ENCODE measurements at places on chromosomes 5 and 9.

DNA sequence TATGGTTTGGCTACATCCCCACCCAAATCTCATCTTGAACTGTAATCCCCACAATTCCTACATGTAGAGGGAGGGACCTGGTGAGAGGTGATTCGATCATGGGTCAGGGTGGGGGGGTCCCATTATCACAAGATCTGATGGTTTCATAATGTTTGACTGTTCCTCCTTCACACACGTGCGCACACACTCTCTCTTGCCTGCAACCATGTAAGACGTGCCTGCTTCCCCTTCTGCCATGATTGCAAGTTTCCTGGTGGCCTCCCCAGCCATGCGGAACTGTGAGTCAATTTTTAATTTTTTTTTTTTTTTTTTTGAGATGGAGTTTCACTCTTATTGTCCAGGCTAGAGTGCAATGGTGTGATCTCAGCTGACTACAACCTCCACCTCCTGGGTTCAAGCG, 27.0 kb downstream of the FAM169A start:
- DNase-seq: no peak

DNA sequence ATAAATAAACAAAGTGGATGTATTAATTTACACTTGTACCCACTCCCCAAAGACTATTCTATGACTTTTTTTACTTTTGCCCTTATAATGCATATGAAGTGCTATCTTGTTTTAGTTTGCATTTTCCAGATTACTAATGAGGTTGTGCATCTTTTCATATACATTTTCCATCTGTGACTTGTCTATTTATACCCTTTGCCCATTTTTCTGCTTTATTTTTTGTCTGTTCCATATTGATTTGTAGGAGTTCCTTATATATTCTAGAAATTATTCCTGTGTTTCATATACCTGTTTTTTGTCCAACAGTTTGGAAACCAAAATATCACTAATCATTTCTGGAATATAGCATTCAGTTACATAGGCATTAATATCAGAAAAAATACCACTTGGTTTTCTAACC, 54.0 kb upstream of the SLC30A5 start:
- no peak for DNase-seq

- DNase-seq: no peak
Measured at GRCh38 chr5:135085936-135086725, 52.1 kb upstream of the PITX1 start.

GRCh38 chr9:6887051-6887450, 129.3 kb downstream of the KDM4C start:
- DNase-seq: no peak

GRCh38 chr9:36956908-36957307, 77.2 kb downstream of the PAX5 start:
- DNase-seq: no peak

- DNase-seq: no peak
Measured at GRCh38 chr5:124628721-124629596, 117.5 kb downstream of the ZNF608 start.

GRCh38 chr9:89281106-89281505, 29.9 kb upstream of the CKS2 start:
- DNase-seq: no peak

- DNase-seq: no peak
Measured at GRCh38 chr5:167096816-167097215, 1194.6 kb upstream of the WWC1 start.

DNA sequence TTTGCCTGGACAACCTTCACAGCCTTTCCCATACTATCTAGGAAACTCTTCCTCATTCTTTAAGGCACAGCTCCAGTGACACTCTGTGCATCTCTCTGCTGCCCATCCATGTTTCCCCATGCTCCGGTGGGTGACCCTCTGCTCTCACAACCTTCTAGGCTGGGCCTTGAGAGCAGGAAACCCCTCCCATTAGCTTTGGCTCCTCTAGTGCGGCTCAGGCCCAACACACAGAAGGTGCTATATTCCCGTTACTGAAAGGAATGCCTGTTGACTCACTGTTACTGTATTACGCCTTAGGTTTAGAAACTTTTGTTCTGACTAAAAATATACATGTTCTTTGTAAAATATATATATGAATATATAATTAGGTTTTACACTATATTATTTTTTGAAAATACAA, 8.1 kb upstream of the CCL28 start:
- DNase-seq: no peak

- no peak for DNase-seq
Measured at GRCh38 chr5:52993367-52993766, 4.2 kb downstream of the ITGA2 start.

- no peak for DNase-seq
Measured at GRCh38 chr5:21263361-21263760, 1275.4 kb upstream of the CDH18 start.

GRCh38 chr5:2519153-2519552, 232.3 kb downstream of the IRX2 start:
- no peak for DNase-seq

DNA sequence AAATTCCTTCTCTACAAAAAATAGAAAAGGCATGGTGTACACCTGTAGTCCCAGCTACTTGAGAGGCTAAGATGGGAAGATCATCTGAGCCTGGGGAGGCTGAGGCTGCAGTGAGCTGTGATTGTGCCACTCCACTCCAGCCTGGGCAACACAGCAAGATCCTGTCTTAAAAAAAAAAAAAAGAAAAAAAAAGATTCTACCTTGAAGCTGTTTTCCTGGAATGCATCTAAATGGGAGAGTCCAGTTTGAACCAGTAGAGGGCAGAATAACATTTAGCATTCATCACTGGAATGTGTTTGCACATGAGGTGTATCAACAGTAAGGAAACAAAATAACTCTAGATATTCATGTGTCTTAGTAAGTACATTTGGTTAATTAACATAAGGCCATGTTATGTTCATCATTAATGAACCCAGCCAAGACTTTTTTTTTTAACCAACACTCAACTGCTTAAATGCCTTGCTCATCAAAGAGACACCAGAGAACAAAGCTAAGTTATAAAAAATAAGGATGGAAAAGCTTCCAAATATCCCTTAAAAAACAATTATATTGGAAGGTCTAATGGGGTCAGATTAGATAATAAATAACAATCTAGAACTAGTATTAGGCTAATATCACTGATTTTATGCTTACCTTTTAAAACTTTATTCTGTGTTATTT, 16.1 kb downstream of the IFNE start:
- DNase-seq: no peak

- no peak for DNase-seq
Measured at GRCh38 chr9:129839324-129840023, 4.2 kb downstream of the USP20 start.

DNA sequence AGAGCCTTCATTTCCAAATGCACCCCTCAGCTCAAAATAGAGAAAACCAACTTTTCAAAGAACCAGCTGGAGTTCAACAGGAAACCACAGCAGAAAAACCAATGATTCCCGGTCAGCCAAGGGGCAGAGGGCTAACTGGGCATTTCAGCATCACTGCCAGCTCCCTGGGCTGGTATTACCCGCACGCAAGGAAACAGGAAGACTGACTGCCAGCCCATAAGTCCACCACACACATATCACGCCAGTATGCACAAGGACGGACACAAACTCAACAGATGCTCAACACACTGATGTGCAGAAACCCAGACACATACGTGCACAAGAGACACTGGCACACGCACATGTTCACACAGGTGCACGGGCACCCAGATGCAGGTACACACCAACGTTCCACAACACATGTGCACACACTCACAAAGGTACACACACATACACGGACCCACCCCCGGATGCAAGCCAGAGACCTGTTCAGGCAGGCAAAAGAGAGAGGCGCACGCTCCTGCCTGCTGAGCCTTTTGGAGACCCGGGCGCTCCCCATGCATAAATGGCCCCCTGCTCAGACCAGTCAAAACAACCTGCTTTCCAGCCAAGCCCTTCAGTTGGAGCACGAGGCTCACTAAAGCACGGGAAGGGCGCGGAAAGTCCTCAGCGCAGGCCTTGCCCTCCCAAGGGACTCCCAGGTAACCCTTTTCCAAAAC, 2.1 kb downstream of the ADAMTS2 start:
- DNase-seq: no peak

DNA sequence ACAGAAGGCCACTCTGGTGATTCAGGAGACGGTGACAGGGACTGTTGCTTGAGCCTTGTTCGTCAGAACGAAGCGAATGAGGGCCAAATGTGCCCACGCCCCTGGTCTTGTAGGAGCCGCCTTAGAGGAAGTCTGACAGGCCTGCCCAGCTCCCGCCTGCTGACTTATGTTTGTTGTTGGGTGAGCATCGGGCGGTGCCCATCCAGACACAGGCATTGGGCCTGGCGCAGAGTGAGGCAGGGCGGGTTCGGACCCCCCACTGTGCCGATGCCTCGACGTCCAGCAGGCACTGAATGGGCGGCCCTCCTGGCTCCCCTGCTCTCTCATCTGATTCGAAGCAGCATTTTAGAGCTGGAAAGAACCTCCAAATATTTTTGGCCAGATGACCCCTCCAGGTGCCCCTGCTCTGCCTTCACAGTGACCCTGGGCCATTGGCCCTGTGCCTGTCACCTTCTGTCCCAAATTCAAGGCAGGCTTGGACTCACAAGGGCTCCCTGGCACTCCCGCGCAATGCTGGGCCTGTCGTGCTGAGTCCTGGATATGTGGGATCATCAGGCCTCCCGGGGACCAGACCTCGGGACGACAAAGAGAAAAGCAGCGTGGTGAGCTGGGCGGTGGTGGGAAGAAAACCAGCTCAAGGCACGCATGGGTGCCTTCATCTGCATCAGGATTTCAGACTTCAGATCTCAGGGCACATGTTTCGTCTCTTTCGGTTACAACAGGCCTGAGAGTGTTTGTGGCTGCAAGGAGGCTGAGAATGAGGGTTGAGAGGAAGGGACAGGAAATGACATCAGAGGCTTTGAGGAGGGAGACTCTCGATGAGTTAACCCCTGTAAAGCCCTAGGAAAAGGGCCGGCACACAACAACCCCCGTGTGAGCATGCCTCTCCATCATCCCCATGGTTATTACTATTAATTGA, 37.1 kb upstream of the OLFM1 start:
- DNase-seq: no peak

- no peak for DNase-seq
Measured at GRCh38 chr5:11377896-11378295, 526.4 kb downstream of the CTNND2 start.
